ENCODE measurements at places on chromosomes 1 and 21.
A peak's percentile ranks its signal among the peaks of the same experiment; 100 is the strongest.

DNA sequence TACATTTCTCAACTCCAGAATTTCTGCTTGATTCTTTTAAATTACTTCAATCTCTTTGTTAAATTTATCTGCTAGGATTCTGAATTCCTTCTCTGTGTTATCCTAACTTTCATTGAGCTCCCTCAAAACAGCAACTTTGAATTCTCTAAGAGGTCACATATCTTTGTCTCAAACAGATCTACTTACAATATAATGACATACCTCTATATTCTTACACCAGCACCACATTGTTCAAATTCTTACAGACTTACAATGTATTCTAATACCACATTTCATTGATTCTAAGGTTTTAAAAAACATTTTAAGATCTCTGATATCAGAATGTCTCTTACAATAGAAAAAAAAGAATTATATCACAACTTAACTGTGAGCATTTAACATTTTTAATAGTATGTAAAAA lies 77.4 kb downstream of the DIRAS3 start:
- DNase-seq: no peak

DNA sequence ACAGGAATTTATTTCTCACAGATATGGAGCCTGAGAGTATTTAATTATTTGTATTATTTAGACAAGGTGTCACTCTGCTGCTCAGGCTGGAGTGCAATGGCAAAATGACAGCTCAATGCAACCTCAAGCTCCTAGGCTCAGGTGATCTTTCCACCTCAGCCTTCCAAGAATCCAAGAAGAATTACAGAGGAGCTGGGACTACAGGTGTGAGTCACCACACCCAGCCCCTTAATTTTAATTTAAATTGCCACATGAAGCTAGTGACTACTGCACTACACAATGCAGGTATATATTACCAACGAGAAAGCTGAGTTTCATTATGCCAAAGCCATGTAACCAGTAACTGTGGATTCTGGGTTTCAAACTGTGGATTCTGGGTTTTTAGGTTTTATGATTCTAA lies 2.1 kb downstream of the KHDC4 start:
- DNase-seq: no peak

GRCh38 chr1:200753650-200754198 lies 15.0 kb downstream of the CAMSAP2 start:
- DNase-seq: no peak

GRCh38 chr1:164452549-164452948 lies 106.4 kb upstream of the PBX1 start:
- DNase-seq: no peak

- no peak for DNase-seq
Observed at GRCh38 chr1:163650624-163651023, 328.9 kb downstream of the NUF2 start.

GRCh38 chr1:231702331-231702730 lies 75.7 kb downstream of the DISC1 start:
- no peak for DNase-seq

- DNase-seq: no peak
Observed at GRCh38 chr1:179303200-179303785, 9.7 kb downstream of the SOAT1 start.

DNA sequence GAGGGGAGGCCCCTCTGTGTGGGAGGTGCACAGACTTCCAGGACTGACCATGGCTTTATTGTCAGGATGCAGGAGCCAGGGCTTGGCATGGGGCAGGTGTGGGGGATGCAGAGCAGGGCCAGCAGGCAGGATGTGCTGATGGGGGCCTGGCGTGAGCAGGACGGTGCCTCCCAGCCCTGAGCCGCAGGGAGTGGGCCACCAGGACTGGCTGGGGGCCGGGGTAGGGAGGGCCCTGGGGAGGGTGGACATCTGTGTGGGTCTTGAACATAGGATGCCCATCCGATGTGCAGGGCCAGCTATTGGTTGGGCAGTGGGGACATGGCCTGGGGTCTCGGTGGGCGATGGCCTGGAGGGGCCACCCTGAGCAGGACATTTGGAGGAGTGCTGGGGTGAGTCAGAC lies 15.6 kb downstream of the PRMT2 start:
- DNase-seq: no peak

- DNase-seq: no peak
Observed at GRCh38 chr21:42102526-42102925, 31.4 kb downstream of the UMODL1 start.

- DNase-seq: no peak
Observed at GRCh38 chr1:48019714-48020315, 22.6 kb upstream of the TRABD2B start.

DNA sequence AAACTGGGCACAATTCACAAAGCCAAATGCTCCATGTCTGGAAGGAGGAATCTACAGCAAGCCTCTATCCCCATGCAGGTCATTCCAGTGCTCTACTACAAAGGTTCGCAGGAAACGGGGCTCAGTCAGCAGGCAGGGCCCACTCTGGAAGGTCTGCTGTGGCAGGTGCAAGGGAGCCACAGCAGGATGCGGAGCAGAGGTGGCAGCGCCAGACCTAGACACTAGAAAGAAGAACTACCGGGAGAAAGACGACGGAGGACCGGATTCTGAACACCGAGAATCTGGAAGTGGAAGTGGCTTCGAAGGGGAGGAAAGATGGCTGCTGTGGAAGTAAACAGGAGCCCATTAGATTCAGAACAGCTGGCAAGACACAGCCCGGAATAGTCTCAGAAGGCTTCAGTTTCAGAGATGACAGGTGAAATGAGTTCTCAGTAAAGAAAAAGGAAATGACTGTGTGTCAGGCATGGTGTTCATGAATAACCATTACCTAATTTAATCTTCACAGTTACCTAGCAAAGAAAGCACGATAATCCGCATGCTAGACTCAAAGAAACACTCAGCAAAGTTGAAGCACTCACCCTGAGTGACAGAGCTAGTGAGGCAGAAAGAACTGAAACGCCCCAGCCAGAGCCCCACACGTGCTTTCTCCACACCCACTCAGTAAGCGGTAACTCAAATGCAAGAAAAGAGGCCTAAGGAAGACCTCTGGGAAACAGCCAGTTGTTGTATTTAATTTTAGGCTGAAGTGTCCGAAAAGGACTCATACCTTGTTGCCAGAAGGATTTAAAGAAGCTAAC lies 21.4 kb downstream of the SETD4 start:
- DNase-seq: no peak

GRCh38 chr1:173112129-173112528 lies 61.4 kb upstream of the TNFSF18 start:
- no peak for DNase-seq

DNA sequence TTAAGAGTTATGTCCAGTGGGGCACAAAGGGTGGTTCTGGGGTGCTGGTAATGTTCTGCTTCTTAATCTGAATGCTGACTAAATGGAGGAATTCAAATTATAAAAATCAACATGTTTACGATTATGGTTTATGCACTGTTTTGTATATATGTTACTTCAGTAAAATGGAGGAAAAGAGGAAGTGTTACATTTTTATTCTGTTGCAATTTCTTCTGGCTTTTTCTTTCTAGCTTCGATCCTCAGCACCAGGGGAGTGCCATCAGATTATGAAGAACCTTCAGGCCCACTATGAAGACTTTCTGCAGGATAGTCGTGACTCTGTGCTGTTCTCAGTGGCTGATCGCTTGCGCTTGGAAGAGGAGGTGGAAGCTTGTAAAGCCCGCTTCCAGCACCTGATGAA lies 105.5 kb downstream of the MACF1 start:
- DNase-seq: no peak

DNA sequence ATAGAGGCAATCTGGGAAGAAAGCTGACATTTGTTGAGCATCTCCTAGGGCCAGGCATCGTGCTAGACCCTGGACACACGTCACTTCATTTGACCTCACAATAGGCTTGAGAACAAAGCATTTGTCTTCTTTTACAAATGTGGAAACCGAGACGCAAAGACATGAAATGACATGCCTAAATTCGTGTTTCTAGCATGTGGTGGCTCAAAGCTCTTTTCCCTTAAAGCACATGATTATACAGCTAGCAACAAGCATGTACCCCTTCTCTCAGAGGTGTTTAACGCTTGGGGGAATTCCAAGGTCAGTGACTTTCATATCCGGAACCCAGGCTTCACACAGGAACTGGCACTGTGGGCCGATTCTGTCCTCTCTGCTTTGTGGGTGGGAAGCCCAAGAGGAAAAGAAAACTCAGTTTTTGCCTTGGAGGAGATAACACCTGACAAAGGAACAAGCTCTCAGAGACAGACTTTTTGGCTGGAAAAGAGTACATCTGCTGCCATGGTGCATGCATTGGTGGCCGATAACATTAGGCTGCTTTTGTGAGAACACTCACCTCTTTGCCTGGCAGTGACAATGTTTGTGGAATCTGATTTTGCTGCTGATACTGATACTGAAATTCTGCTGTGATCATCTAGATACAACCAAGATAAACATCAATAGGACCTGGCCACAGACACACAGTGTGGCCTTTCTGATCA lies 15.4 kb upstream of the CD2 start:
- DNase-seq: peak; percentile 25

DNA sequence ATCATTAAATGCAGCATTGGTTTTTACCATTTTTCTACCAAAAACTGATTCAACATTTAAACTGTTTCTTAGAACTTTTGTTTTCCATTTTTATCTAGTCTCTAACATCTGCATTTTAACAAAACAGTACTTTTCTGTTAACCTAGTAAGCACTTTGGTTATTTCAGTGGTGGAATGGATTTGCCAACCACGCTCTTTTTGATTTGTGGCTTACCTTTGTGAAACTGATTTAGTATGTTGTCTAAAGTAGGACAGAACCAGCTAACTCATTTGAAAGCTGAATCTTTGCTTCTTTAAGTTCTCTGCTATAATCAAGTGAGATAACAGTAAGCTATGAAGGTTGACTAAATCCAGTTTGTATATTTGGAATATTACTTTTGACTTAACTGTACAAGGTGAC lies 41.5 kb upstream of the METTL18 start:
- DNase-seq: no peak

DNA sequence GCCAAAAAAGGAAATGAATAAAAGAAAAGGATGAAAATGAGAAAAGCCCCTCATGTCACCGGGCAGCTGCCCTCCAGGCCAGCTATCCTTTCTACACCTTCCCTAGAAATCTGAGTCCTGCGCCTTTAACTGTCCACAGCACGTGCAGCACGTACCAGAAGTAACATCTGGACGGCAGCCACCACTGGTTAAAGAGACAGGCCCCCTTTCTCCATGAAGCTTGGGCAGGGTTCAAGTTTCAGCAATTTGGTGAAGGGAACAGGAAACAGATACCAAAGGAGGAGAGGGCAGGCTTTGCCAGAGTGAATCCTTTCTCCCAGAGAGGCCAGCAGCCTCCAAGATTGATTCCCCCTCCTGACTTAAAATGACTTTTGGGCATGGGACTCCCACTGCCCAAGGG lies 3.6 kb upstream of the KIAA2013 start:
- DNase-seq: no peak

DNA sequence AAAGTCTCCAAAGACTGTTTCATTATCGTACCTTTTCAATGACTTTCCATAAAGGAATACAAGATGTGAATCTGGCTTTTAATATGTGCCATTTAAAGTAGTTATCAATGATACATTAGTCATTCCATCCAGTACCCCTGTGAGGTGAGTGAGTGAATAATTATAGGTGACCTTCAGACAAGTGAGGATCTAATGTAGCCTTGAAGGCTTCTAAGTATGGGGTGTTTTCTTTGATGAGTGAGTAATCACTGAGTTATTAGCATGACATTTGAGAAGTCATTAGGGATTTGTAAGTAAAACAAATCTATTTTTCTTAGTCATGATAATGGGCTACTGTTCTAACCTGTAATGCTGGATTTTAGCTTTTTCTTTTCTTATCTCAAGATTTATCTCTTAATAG lies 831.4 kb downstream of the ADGRL2 start:
- DNase-seq: no peak

DNA sequence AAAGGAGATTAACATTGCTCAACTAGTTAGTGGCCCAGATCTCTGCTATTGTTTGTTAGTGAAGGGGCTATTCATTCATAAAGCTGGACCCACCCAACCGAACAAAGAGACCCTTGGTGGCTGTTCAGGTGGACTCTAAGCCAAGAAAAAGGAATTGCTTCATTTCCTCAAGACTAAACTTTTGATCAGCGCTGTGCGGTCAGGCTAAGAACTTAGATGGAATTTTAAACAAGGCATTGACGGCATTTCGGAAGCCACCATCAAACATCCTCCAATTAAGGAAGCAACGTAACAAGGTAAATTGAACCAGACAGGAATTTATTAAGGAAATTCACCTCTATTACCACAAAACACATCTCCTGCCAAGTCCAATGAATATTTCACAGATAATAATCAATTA lies 19.9 kb upstream of the SHCBP1L start:
- DNase-seq: no peak

GRCh38 chr1:207314816-207315215 lies 6.7 kb upstream of the CD55 start:
- DNase-seq: no peak

DNA sequence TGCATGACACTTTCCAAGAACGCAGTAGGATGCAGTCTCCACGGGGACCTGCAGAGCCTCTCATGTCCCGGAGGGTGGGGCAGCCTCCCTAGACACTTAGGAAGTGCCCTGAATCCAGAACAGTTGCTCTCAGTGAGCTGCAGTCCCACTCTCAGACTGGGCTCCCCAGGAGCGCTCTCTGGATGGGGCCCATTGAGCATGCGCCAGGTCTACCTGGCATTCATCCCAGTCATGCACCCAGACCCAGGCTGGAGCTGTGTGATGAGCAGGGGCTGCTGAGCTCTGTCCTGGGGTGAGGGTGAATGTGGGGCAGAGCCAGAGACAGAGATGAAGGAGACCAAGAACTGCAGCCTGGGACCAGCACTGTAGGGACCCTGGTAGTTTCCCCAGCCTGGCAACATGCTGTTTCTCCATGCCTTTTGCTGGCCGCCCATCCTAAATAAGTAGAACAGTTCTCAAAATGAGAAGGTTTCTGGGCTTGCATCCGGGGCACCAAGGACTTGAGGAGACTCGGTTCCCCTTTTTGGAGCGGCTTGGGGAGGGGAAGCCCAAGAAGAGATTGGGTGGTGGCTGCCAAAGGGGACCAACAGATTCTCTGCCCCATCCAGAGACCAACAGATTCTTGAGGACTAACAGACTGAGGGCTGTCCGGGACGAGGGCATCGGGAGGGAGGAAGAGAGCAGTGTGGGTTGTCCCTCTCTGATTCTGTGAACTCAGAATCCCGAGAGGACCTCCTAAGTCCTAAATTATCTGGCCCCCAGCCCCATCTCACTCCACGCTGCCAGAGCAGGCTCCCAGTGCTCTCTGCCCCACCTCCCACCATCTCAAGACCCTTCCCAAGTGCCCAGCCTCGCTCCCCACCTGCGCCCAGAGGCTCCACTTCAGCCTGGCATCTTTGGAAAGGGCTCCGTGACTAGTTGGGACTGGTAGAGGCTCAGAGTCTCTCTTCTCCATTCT lies 1.0 kb upstream of the PGLYRP4 start:
- no peak for DNase-seq

- DNase-seq: no peak
Observed at GRCh38 chr1:30303387-30303786, 420.0 kb downstream of the MATN1 start.

Measured in effector CD8-positive, alpha-beta T cell (primary cell).